ENCODE measurements at places on chromosomes 6 and 20. TPM values are rescaled to one million over a fixed set of nuclear protein-coding genes. Genes with fewer than 3 reads are reported as not detected.

The OR12D3 gene
- total RNA-seq = not detected

The ANGPT4 gene
- not detected for total RNA-seq

The CCND3 gene
- 169 TPM for total RNA-seq

The FOXF2 gene
- not detected for total RNA-seq

The SMIM29 gene
- 21.6 TPM for total RNA-seq

The METTL24 gene
- total RNA-seq = not detected

The SLC17A1 gene
- not detected for total RNA-seq

The TCF15 gene
- total RNA-seq = not detected

The MLIP gene
- total RNA-seq = 18.3 TPM

The MATN4 gene
- total RNA-seq = not detected

The CENPQ gene
- 5.5 TPM for total RNA-seq

The PTK6 gene
- 5.2 TPM for total RNA-seq

The SIRPG gene
- not detected for total RNA-seq

The BHLHE23 gene
- not detected for total RNA-seq

The C2 gene
- 7.0 TPM for total RNA-seq

The BPIFB1 gene
- not detected for total RNA-seq

The PAX1 gene
- not detected for total RNA-seq

The FILIP1 gene
- 41.5 TPM for total RNA-seq

The SLC17A2 gene
- 0.21 TPM for total RNA-seq

The TSPO2 gene
- not detected for total RNA-seq

The FAXC gene
- 3.0 TPM for total RNA-seq

The TPD52L1 gene
- 97.1 TPM for total RNA-seq

Measured in myocyte (in vitro differentiated cells).